ENCODE measurements at places on chromosomes 3 and 15.

- no peak for DNase-seq
Observed at GRCh38 chr3:87173776-87174175, 53.3 kb upstream of the CHMP2B start.

- no peak for DNase-seq
Observed at GRCh38 chr15:71957026-71957425, 146.7 kb downstream of the NR2E3 start.

GRCh38 chr3:52842424-52842823, 7.6 kb upstream of the MUSTN1 start:
- no peak for DNase-seq

DNA sequence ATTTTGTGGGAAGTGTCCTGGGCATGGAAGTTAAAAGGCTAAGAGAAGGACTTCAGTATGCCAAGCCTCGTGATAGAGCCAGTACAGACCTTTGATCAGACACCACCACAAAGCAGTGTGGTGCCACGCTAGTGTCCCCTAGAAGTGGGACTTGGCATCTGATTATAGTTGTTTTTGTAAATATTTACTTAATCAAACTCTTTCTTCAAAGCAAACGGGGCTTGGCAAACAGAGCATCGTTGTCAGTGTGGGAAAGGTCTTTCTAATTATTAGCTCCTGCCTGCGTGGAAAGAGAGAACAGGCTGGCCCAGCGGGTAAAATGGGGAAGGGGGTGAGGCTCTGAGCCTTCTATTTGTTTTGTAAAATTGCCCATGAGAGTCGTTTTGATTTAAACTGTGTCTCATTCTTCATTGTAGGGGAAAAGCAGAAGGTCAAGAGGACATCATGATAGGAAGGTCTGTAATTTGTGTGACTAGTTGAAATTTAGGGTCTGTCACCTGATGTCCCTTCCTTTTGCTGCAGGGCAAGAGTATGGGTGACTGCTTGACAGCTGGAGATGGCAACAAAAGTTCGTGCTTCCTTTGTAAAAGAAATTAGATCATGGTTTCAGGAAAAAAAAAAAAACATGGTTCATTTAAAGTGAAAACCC, 105.0 kb downstream of the IQCH start:
- no peak for DNase-seq

- no peak for DNase-seq
Observed at GRCh38 chr3:101941318-101942040, 92.2 kb downstream of the NFKBIZ start.

DNA sequence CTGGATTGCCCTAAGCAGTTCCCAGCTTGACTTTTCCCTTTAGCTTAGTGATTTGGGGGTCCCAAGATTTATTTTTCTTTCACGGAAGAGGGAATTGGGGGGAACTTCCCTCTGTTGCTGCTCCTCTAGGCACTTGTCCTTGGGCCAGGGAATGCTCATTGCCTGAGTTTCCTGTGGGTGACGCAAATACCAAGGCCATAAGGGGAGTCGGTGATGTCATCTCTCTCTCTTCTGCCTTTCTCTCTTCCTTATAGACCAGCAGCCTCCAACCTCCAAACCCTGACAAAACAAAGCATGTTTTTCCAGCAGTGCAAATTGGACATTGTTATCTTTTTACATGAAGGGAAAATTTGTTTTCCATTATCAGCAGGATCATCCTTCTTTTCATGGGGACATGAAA, 120.2 kb downstream of the ITPR1 start:
- DNase-seq, result no peak

DNA sequence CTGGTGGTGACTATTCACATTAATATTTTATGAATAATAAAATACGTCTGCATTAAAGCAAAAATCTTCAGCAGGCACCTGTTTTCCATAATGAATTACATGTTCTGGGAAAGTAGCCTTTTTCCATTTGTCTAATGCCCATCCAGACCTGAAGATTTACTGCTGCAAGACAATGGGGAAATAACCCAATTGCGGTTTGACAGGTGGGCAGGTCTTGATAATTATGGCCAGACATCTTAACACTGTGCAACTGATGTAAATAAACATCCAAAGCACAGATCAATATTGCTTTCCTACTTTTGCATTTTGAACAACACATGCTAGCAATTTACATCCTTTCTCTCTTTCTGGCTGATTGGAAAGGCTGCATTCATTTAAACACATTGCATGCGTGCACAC, 173.9 kb downstream of the MEIS2 start:
- no peak for DNase-seq

GRCh38 chr15:80614711-80615360, 80.3 kb upstream of the ABHD17C start:
- DNase-seq, result no peak
